ENCODE measurements at places on chromosomes 7 and 10.

GRCh38 chr7:98213888-98214810 lies 2.9 kb downstream of the BHLHA15 start:
- DNase-seq, result no peak

- DNase-seq, result peak; percentile 69
Measured at GRCh38 chr7:84364708-84365107, 170.1 kb upstream of the SEMA3A start.

GRCh38 chr10:62413048-62413447 lies 38.9 kb downstream of the ZNF365 start:
- DNase-seq, result no peak

- no peak for DNase-seq
Measured at GRCh38 chr10:69315100-69315542, 36.8 kb downstream of the HK1 start.

GRCh38 chr7:28400838-28401360 lies 11.4 kb upstream of the CREB5 start:
- DNase-seq, result no peak

DNA sequence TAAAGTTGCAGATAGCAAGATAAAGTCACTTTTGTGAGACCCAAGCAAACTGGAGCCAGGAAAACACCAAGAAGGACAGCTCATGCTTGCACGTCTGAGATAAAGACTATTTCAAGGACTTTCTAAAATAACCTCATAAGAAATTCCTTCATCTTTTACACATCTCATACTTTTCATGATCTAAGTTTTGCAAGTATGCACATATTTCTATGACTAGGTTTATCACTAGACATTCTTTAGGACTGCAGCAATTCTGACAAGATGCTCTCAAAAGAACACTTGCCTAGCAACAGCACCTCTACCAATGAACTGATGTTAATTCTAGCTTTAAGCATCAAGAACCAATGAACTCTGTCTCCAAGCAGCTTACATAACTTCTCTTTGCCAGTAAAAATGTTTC lies 457.6 kb downstream of the SEMA3D start:
- peak; percentile 53 for DNase-seq

GRCh38 chr7:44473295-44473694 lies 17.2 kb downstream of the NUDCD3 start:
- no peak for DNase-seq

DNA sequence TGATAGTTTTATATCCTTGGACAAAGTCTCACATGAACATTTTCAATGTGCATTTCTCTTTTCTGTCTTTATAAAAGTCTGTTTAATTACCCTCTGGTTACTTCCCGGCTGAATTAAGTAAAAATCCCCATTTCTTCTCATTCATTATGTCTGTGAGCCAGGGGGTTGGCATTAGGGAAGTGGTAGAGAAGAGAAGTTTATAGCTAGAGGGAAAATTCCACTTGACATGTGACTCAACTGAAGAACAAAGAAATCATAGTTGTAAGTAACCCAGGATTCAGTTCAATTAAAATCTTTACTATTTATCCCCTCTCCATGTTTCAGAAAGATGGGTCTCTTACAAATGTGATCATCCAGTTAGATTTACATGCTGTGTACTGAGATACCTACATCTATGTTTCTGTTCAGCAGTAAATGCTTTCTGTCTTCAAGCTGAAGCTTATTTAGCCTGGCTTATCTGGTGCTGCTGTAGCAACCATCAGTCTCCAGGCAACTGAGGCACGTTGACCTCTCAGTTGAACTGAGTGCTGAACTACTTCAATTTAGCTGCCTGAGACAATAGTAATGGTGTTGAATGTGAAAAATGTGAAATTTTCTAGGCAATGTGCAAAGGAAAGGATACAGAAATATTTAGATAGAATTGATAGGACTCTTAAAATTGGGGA lies 181.6 kb downstream of the MLLT10 start:
- peak; percentile 49 for DNase-seq

GRCh38 chr7:141288626-141289025 lies 214.8 kb downstream of the TMEM178B start:
- no peak for DNase-seq

- no peak for DNase-seq
Measured at GRCh38 chr10:81928119-81928518, 53.1 kb downstream of the NRG3 start.

DNA sequence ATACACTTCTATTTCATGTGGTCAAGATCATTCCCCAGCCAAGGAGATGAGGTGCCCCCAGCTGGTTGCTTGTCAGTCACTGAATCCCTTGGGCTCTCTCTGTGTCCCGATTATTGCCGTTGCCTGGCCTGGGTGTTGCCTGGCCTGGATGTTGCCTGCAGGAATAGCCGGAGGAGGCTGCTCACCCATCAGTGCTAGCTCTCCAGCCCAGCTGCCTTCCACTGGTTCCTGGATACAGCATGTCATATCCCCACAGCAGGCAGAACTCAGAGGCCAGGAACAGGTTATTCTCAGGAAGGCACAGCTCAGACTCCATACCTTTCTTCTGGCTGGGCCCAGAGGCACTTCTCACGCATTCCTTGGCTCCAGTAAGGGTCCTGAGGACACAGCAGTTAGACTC lies 542.1 kb upstream of the MGMT start:
- no peak for DNase-seq

- no peak for DNase-seq
Measured at GRCh38 chr10:88195841-88196240, 332.4 kb downstream of the PTEN start.

DNA sequence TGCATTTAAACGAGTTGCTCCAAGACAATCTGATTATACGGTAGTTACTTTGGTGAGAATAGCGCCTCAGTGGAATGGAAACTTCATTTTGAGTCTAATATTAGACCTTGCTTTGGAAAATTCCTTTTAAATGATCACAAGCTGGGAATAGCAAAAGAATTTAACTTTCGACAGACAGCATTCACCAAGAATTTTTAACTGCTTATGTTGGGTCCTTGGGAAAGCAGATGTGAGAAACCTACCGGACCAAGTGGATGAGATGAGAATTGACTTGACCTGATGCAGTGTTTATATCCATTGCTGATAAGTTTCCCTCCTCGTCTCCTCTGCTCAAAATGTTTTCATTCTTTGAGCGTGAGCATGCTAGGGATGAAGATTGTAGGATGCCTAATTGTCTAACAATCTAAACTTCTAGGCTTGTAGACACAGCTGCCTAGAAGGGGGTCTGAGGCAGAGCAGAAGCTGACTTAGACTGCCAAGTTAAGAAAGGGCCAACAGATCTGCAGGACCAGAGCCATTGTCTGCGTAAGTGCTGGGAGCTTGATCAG lies 126.9 kb downstream of the CNNM2 start:
- peak; percentile 58 for DNase-seq

Measured in astrocyte of the spinal cord (primary cell).